ENCODE measurements at places on chromosomes 12 and 14.

DNA sequence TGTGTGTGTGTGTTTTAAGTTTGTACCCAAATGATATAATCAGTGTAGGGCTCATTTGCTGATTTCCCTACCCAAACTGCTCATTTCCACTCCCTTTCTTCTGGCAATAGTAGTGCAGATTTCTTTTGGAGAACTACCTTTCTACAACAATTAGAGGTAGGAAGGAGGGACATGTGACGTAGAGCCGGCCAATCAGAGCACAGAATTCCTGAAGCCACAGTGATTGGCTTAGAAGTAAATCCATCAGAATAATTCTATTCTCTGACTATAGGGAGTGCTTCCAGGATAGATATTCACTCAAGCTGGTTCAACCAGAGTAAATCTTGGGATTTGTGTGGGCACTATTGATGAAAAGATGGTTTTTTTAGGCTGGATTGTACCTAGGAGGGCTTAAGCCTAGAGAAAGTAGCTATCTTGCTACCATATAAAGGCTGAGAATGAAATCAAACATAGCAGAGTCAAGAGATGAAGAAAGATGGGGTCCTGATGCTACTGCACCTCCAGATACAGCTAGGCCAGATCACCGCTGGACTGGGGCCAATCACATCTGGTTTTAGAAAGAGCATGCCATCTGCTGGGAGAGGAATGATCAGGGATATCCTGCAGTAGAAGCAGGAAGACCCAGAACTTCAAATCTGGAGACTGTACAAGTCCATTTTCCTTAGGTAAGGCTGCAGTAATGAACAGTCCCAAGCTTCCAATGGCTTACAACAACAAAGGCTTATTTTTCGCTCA, 54.1 kb upstream of the NUAK1 start:
- DNase-seq, result no peak

DNA sequence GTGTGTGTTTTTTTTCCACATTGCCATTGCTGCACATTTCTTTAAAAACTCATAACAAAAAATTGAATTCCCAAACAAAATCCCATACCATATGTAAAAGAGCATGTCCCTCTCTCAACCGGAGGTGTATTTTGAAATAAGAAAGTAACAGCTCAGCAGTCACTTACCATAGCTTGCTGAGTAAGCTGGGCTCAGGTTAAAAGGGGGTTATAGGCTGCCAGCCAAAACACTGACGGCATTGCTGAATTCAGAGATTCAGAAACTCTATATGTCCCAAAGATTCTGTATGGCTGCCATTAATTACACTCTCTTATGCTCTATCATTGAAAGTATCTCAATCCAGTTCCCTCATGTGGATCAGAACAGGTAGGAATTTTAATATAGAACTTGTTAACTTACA, 276.0 kb downstream of the FOXG1 start:
- DNase-seq, result no peak

- DNase-seq, result no peak
Observed at GRCh38 chr12:28905220-28905955, 243.7 kb upstream of the FAR2 start.

GRCh38 chr12:64187370-64187769, 34.7 kb downstream of the KICS2 start:
- DNase-seq, result no peak

DNA sequence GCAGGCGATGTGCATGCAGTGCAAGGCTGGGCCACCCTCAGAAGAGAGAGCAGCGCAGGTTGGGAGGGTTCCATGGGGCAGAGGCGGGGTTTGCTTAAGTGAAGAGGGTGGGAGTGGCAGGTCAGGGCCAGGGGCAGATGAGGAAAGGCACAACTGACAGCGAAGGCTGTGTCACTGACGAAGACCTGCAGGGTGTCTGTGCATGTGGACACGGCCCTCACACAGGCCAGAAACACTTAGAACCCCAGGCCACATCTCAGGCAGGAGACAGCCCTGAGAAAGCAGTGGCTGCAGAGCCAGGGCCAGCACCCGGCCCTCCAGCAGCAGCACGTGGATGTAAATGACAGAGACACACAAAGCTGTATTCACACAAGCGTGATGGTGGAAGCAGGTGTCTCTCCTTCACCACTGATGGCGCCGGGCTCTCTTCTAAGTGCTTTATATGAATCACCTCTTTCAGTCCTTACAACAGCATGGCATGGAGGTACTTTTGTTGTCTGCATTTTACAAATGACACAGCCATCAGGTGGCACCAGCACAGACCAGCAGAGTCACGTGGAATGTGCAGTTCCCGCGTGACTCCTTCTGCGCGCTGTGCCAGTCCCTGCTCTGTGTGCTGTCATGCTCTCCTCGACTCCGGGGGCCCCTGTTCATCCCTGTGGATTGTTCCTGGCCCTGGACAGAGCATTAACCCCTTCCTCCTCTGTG, 54.6 kb downstream of the TSPAN11 start:
- no peak for DNase-seq

GRCh38 chr12:100795174-100795799, 711 bp downstream of the ANO4 start:
- DNase-seq, result no peak

DNA sequence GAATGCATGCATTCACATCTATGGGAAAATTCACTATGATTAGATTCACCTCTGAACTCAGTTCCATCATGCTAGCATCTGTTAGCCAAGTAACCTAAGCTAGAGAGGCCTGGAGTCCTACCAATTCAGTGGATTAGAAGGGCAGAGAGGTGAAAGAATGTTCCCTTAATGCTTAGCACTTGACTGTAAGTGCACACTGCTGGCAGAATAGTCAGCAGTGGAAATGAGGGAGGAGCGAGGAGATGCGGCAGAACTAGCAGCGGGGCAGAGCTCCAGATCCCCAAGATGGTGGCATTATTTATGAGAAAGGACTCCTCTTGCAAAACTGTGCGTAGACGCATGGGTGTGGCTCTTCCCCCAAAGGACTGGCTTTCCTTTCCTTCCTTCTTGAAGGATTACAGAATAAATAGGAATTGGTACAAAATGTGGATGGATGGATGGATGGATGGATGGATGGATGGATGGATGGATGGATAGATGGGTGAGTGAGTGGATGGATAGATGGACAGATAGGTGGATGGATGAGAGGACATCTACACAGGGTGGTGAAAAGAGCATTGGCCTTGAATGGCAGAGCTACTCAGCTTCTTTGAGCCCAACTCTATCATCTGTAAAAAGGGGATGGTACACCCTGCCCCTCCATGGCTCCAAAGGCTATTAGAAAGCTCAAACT, 227.2 kb downstream of the CHST11 start:
- DNase-seq, result no peak
